ENCODE measurements at places on chromosomes 1 and 21.

- peak; percentile 57 for DNase-seq
Observed at GRCh38 chr1:235601104-235601503, 48.5 kb downstream of the GNG4 start.

DNA sequence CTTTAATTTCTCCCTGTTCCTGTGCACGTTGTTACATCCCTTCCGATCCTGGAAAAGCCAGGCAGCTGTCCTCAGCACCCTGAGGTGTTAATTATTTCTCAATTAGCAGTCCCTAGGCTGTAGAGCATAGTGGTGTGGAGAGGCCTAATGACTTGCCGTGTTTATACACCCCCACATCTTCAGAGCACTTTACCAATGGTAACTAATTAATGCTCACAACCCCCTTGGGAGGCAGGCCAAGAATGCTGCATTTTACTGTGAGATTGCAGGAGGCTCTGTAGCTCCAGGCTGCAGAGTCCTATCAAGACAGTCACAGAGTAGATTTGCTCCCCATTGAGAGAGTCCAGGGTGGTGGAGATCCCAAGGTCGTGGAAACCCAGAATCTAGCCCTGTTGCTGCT, 2.4 kb upstream of the PARS2 start:
- no peak for DNase-seq

GRCh38 chr1:182952677-182953444, at the start of gene SHCBP1L:
Gene SHCBP1L, minus strand, starts transcription at chr1:182953166. Its CDS starts 33 bp downstream, at chr1:182953133.
- no peak for DNase-seq

GRCh38 chr1:10253755-10254154, 43.4 kb downstream of the KIF1B start:
- DNase-seq, result peak; percentile 23

DNA sequence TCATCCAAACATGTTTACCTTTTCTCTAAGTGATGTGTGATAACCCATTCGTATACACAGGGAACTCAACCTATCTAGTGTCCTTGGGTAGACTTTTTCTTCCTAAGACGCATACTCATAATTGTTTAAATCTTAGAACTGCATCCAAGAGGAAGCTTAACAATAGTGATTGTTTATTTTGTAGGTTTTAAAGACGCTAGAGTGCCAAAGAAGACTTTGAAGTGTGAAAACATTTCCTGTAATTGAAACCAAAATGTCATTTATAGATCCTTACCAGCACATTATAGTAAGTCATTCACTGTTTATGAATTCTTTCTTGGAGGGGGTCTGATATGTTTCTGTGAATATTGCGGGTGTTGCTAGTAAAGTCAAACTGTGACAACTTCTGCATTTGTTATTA, 25.4 kb downstream of the PLA2G4A start:
- DNase-seq, result no peak

DNA sequence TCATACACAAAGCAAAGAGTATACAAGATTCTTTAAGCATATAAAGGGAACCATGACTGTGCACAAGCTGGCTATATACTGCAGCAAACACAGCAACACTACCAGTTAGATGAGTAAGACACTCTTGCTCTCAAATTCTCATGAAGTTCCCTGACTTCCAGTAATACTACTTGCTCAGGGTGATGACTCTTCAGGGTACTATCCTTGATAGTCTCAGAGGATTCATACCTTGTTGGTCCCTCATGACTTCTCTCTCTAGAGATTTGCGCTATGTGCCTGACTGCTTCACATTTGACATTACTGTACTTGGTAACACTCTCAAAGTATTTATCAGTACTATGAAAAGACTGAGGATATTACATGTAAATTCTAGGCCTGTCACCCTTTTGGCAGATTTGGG, 159.8 kb upstream of the ZRANB2 start:
- DNase-seq, result peak; percentile 1

DNA sequence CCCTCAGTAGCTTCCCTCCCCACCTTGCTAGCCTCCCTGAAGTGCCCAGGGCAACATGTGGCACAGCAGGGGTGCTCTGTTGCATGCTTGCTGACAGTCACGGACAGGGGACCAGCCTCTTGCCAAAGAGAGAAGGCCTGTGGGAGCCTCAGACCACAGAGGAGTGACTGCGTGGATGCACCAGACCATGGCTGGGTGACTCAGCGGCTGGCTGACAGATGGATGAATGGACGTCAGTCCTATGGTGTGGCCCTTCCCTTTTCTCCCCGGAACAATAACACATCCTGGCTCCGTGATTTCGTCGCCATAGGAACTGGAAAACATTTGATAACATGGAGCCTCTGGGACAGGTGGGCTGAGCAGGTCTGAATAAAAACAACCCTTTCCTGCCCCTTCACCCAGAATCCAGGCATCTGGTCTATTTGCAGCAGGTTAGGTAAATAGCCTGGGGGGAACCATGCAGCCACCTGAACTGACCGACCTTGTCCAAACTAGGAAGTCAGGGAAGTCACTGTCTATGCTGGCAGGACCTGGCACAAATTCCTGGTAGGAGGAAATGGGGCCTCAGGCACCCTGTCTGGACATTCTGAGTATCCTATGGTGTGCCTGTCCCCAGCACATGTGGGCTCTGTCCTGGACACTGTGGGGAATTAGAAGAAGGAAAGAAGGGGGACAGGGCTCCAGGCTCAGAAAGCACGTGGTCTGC, 53.3 kb downstream of the NENF start:
- peak; percentile 96 for DNase-seq

GRCh38 chr1:3243304-3243703, 174.3 kb downstream of the PRDM16 start:
- no peak for DNase-seq

DNA sequence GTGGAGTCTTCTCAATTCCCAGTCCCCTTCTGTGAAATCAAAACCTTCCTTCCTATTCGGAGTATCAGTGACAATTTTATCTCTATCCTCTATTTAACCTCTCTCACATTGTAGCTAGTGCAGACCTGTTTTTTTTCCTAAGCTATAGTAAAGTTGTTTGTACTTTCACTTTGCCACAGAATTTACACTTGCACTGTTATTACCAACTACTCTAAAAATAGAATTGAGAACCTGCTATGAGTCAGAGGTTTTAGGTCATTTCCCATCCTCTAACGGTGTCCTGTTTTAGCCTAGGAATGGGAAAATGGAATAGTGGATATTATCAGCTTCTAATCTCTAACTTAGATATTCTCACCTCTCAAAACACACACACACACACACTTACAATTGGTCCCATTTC, 862.7 kb downstream of the NCAM2 start:
- DNase-seq, result peak; percentile 58

DNA sequence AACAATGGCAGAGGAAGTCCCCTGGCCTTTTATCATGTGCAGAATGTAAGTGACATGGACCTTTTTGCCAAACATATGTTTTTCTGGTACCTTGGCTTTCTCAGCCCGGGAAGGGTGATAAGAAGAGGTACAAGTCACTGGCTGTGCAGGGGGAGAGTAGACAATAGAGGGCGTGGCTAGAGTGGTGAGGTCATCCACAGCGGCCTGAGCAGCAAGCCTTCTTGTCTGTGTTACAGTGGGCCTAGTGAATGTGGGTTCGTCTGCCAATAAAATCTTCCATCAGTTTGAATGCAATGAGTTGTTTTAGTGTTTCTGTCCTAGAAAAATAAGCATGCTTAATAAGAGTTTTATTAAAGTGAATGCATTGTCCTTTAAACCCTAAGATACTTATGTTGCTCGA, 59.0 kb upstream of the PGD start:
- DNase-seq, result peak; percentile 58

GRCh38 chr1:1419363-1419812, 1.7 kb downstream of the ANKRD65 start:
- DNase-seq, result no peak

GRCh38 chr1:25714372-25714931, 85.5 kb upstream of the SELENON start:
- no peak for DNase-seq
